Neural crest cell (in vitro differentiated cells): ENCODE measurements at places on chromosomes 16 and 17. TPM values are rescaled to one million over a fixed set of nuclear protein-coding genes. Genes with fewer than 3 reads are reported as not detected.
A peak's percentile ranks its signal among the peaks of the same experiment; 100 is the strongest.

- peak; percentile 25 for DNase-seq
These were observed 74.8 kb upstream of the GRIN2A start for GRCh38 chr16:10256784-10257641.

DNA sequence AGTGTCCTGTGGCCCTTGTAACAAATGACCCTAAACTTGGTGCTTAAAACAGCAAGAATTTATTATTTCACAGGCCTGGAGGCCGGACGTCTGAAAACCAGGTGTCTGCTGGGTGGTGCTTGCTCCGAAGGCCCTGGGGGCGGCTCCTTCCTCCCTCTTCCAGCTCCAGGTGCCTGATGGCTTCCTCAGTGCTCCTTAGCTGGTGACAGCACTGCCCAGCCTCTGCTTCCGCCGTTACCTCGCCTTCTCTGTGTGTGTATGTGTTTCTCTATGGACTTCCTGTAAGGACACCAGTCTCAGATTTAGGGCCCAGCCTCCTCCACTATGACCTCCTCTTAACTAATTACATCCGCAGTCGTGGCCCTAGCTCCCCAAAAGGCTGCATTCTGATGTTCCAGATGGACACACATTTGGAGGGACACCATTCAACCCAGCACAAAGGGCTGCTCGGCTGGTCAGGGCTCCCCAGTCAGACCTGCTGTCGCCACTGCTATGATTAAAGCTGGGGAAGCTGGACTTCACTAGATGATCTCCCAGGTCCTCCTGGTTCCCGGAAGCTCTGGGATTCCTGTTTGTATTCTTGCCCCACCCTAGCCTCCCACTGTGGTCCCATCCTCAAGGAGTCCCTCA lies 172.8 kb downstream of the IRF8 start:
- no peak for DNase-seq

DNA sequence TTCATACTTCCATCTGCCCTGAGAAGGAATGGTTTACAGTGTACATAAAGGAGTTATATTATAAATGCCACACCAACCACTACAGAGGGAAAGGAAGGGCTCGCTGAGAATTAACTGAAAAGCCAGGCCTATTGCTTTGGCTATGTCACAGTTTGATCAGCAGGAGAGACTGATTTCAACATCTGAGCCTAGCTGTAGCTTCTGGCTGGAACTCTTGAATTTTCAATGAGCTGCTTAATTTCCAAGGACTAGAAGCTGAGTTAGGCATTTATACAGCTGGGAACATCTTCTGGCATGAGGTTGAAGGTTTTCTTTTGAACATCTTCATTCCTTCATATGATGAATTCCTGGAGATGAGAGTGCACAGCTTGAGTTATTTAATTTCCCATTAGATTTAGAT lies 47.6 kb upstream of the GNAO1 start:
- no peak for DNase-seq

DNA sequence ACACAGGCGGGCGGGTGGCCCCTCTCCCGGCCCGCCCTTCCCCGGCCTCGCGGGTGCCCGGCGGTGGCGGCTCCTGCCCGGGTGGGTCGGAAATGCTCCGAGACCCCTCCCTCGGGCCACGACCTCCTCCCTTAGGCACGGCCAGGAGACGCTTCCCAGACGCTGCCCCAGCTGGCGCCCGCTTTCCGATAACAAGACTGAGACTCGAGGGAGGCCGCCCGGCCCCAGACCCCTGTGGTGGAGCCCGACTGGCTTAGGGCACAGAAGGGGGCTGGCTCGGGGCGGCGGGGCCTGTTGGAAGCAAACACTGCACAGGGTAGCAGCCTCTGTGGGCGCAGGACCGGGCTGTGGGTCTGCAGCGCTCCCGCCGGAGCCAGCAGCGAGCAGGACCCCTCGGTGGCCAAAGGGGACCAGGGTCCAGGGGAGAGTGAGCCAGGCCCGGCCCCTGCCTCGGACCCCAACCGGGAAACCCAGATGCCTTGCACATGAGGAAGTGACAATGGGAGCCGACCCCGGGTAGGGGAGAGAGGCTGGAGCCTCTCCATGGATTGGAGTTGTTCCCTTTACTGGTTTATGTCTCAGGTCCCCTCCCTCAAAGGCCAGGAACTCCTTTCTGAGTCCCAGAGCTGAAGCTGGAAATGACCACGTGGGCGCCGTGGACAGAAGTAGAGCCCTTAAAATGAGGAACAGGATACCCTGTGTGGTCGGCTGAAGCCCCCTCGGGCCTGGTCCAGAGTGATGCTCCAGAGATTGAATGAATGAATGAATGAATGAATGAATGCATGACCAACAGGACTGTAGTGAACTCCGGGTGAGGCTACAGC lies 19.8 kb upstream of the ADCY7 start:
- DNase-seq, result peak; percentile 46

The CLEC19A gene
- total RNA-seq, result not detected in 2 replicates

The CMTM1 gene
- 17.1 and 18.4 TPM in 2 replicates for total RNA-seq

The GABARAPL2 gene
- 83.0 and 87.0 TPM in 2 replicates for total RNA-seq
